ENCODE measurements at places on chromosomes 12 and 14.

- DNase-seq = no peak
Measured at GRCh38 chr14:51124029-51124428, 29.1 kb upstream of the TRIM9 start.

DNA sequence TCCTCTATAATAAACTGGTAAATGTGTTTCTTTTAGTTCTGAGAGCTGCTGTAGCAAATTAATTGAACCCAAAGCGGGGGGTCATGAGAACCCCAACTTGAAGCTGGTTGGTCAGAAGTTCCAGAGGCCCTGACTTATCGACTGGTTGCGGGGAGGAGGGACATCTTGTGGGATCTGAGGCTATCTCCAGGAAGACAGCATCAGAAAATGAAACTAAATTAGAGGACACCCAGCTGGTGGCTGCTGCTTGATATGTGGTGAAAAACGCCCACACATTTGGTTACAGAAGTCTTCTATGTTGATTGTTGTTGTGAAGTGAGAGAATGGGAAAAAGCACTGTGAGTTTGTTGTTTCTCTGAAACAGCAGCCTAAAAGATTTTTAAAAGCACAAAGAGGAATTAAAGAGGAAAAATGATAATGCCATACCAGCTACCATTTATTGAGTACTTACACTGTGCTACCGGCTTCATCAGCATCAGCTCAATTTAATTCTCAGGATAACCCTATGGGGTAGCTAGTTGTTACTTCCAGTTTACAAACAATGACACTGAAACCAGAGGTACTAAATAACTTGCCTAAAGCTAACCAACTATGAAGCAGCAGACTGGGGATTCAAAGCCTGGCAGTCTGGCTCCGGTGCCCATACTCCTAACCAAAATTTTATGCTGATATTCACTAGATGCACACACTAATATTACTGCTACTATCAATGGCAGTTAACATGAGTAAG, 24.3 kb downstream of the DDX24 start:
- no peak for DNase-seq

GRCh38 chr14:44316647-44317440, 190.2 kb downstream of the FSCB start:
- peak; percentile 89 for DNase-seq

DNA sequence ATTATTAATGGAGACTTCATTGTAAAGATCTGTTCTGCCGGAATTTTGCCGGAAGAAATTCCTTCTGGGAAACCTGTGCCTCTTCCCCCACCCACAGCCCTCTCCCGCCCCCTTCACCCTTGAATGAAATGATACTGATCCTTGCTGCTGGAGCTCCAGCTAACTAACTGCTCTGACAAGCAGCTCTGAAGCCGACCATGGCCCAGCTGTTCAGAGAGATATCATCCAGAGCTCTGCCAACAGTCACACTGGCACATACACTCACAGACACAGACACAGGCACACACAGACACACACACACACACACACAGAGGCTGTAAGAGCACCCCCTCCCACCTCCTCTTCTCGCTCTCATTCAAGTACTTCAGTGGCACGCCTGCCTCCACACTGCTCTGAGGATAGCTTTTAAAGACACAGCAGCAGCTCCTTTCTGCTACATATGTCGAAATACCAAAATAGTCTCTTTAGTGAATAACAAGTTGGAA, 88.6 kb downstream of the R3HDM2 start:
- peak; percentile 20 for DNase-seq

- no peak for DNase-seq
Measured at GRCh38 chr12:92641291-92641690, 61.5 kb upstream of the PLEKHG7 start.

DNA sequence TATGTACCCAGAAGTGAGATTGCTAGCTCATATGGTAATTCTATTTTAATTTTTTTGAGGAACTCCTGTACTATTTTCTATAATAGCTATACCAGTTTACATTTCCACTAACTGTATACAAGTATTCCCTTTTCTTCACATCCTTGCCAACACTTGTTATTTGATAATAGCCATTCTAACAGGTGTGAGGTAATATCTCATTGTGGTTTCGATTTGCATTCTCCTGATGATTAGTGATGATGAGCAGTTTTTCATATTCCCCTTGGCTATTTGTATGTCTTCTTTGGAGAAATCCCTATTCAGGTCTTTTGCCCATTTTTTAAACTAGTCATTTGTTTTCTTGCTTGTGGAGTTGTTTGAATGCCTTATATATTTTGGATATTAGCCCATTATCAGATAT, 121.3 kb downstream of the BBS10 start:
- no peak for DNase-seq

DNA sequence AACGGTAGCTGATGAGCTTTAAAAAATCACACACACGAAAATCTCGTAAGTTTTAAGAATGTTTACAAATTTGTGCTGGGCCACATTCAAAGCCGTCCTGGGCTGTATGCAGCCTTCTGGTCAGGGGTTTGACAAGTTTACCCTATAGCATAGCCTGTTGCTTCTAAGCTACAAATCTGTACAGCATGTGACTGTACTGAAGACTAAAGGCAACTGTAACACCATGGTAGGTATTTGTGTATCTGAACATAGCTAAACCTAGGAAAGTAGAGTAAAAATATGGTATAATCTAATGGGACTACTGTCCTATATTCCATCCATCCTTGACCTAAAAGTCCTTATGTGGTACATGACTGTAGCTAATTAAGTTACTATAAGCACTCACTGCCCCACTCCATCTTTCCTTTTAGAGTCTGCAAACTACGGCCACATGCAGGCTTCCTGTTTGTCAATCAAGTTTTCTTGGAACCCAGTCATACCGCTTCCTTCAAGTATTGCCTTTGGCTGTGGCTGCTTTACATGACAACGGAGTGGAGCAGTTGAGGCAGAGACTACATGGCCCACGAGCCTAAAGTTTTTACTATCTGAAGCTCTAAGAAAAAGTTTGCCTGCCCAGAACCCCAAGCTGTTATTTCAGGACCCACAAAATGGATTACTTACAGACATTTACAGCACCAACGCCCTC, 18.5 kb downstream of the KRT7 start:
- no peak for DNase-seq

- DNase-seq = peak; percentile 61
Measured at GRCh38 chr12:48189331-48190125, 6.1 kb downstream of the CCDC184 start.

- DNase-seq = peak; percentile 74
Measured at GRCh38 chr12:106861984-106862916, 87.8 kb downstream of the RIC8B start.

DNA sequence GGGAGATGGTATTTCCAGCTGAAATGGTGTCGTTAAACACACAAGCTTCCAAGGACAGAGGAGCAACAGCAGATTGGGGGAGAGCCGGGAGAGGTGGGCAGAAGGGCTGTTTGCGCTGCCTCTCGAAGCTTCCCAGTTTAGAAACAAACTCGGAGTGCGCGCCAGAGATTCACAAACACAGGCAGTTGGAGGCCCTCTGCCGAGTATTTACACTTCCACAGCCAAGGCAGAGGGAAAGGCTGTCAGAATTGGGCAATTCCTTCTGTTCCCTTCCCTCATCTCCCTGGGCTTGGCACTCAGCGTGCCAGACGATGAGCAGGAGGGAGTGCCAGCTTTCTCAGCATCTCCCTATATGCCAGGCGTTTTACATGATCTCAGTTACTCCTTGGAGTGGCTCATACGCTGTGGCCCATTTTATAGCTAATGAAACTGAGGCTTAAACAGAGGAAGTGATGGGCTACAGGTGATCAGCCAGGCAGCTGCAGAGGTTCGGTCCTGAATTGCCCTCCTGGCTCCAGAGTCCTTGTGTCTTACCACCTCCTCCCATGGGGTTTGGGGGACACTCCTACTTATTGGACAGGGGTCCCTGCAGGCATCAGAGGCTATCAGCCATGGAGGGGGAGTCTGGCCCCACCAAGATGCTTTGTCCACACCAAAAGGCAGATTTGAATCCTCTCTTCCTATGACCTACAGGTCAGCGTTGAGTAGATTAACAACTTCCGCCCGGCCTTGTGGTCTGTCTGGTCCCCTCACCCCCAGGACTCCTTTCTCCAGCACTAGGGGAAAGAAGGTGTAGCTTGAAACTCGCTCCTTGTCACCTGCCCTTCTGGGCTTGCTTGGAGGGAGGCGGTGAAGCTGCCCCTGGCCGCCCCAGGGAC, 3.1 kb downstream of the FAM222A start:
- peak; percentile 35 for DNase-seq

DNA sequence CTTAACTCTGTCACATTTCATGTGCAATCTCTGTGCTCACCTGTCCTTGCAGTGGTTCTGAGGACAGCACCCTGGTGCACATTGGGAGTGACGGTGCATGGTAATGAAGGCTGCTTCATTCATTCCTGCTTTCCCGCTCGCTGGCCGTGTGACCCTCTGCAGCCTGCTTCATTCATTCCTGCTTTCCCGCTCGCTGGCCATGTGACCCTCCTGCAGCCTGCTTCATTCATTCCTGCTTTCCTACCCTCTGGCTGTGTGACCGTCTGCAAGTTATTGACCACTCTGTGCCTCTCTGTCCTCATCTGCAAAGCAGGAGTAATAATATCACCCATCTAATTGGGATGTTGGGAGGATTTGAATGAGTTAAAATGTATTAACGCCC, 189.1 kb upstream of the TMEM132C start:
- no peak for DNase-seq

DNA sequence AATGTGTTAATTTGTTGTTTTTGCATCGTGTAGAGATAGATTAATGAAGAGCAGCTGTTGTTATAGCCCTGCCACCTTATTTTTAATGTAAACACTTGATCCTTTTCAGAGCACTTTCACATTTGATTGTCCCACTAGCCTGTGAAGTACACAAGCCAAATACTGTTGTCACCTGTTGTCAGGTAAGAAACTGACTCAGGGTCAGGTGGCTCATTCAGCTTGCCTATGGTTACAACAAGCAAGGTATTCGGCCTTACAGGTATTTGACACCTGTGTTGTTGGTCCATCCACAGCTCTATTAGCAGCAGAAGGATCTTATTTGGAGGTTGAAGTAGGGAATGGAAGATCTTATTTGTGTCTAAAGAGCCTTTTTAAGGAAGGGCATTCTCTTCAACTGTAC, 108.9 kb downstream of the GPR135 start:
- DNase-seq = no peak

- peak; percentile 73 for DNase-seq
Measured at GRCh38 chr12:22481547-22482104, 62.7 kb downstream of the C2CD5 start.

DNA sequence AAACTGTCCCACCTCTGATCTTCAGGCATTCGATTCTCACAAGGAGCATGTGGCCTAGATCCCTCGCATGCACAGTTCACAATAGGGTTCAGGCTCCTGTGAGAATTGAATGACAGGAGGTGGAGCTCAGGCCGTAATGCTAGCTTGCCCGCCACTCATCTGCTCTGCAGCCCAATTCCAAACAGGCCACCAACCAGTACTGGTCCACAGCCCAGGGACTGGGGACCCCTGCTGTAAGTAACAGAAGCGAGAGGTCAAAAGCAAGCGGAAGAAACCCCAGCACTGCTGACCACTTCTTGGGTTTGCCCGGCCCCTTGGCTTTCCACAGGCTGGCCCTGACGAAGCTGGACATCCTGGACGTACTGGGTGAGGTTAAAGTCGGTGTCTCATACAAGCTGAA, 8.5 kb upstream of the SIVA1 start:
- no peak for DNase-seq

DNA sequence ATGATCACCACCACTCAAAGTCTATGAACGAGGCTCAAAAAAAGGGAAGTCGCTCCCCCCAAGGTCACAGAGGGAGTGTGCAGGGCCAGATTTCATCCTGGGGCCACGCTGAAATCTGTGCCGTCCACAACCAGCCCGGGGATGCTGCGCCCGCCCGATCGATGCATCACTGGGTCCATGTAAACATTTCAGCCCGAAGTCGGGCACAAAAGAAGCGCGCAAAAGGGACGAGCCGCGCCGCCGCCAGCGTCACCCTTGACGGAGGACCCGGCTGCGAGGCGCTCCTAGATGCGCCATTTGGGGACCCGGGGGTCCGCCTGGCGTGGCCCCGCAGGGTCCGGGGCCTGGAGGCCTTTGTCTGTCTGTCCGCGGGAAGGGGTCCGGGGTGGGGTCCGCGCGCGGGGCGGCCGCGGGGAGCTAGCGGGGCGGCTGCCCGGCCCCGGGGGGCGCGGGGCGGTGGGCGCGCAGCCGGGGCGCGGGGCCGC, 503 bp downstream of the FBXO21 start:
- peak; percentile 60 for DNase-seq

- DNase-seq = no peak
Measured at GRCh38 chr12:131171029-131171428, 217.3 kb downstream of the ADGRD1 start.

- DNase-seq = no peak
Measured at GRCh38 chr14:41663473-41663850, 56.8 kb downstream of the LRFN5 start.

GRCh38 chr14:25522116-25522515, 472.2 kb upstream of the STXBP6 start:
- DNase-seq = peak; percentile 61

- DNase-seq = peak; percentile 51
Measured at GRCh38 chr12:1204581-1205121, 213.6 kb downstream of the ERC1 start.

GRCh38 chr12:76348079-76348901, at the start of gene BBS10:
BBS10 (minus strand) TSS chr12:76348415; CDS start chr12:76348358, 57 bp downstream.
- DNase-seq = peak; percentile 88

GRCh38 chr12:2338991-2339431, 286.2 kb downstream of the CACNA1C start:
- DNase-seq = no peak

- DNase-seq = no peak
Measured at GRCh38 chr12:4157122-4157521, 116.4 kb upstream of the CCND2 start.

DNA sequence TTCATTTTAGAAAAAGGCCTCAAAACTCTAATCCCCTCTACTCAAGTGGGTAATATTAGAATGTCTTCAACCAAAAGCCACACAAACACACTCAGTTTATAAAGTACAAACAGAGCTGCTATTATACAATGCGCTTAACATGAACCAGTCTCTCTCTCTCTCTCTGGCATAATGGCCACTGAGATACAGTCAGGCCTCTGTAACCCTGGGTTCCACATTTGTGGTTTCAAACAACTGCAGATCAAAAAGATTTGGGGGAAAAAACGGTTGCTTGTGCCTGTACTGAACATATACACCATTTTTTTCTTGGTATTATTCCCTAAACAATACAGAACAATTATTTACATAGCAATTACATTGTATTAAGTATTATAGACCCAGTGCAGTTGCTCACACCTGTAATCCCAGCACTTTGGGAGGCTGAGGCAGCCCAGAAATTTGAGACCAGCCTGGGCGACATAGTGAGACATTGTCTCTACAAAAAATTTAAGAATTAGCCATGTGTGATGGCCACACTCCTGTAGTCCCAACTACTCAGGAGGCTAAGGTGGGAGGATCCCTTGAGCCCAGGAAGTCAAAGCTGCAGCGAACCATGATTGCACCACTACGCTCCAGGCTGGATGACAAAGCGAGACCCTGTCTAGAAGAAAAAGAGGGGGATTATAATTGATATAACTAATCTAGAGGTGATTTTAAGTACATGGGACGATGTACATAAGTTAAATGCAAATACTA, 5.6 kb downstream of the SLC11A2 start:
- DNase-seq = peak; percentile 79

DNA sequence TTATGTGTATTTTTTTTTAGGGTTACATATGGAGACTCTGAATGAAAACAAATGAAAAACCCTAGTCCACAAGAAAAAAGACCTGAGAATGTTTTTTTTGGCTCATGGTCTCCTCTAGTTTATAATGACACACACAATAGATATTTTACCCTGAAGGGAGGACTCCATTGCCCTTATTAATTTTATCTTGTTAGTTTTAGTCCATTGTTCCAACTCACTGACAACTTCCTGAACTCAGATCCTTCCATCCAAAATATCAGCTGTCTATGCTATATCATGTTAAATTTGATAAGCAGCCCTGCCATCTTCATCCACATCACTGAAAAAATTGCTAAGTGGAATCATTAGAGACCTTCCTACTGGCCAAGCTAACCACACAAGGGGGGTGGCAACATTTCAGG, 232.1 kb downstream of the MON2 start:
- no peak for DNase-seq

All from NCI-H69 (cell line).